Muscle of leg (tissue), 16 donors: ENCODE measurements at places on chromosomes 2 and 18.

DNA sequence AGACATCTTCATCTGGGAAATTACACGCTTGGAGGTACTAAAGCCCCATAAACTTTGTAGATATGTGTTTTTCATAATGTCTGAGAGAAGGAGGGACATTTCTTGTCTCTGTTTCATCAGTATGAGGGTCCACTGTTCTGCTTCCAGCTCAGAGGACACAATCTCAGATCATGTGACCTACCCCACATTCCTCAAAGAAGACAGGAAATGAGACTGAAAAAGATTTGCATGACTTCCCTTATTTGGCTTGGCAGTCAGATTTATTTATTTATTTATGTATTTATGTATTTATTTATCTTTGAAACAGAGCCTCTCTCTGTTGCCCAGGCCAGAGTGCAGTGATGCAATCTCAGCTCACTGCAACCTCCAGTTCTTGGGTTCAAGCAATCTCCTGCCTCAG lies 463.7 kb upstream of the RGPD4 start:
- DNase-seq, result no peak

GRCh38 chr2:156341452-156342253 lies 9.1 kb upstream of the NR4A2 start:
- DNase-seq, result peak; percentile 98

- DNase-seq, result peak; percentile 73
Observed at GRCh38 chr2:144357623-144358373, 162.1 kb downstream of the ZEB2 start.

DNA sequence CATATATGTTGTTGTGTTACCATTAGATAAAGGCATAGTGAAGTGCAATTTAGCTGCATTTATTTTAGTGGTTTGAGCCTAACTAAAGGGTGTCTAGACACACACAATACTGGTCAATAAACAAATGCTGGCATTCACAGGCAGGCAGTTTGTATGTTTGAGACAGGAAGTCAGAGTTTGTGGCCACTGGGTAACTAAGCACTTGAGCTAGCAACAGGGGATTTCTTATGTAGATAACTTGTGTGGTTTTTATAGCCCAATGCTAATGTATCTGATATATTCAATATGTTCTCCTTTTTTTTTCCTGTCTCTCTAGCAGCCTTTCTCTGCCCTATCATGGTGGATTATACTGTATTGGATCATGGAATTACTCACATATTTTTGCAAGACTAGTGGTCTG lies 38.1 kb downstream of the LRRTM4 start:
- DNase-seq, result no peak

DNA sequence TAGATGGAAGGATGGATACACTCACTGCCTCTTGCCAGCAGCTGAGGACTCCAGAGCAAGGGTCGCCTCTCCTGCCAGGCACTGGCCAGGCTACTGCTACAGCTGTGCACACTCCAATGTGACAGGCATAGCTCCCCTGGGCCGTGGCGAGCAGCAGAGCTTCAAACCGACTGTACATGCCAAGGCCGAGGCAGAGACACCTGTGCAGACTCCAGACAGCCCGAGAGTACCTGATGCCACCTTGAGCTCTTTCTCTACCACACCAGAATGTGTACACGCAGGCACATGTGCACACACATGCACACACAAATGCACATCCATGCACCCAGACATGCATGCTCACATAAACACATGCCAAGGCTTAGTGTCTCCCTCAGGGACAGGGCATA lies 508.3 kb upstream of the MYT1L start:
- no peak for DNase-seq

DNA sequence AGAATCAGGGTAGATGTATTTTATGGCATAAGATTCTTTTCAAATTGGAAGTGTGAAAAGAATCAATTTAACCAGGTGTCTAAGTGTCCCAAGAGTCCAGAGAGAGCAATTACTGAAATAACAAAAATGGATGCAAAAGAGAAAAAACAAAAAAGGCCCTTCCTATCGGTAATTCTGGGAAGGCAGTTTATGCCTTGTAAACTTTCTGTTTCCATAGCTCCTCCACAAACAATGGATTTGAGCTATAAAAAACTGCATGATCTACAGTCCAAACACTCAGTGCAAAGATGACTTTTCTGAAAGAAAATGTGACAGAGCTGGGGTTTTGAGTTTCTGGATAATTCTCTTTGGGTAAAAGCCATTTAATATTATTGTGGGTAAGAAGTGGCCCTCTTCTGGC lies 366.1 kb downstream of the EN1 start:
- peak; percentile 92 for DNase-seq

GRCh38 chr2:60461421-60462108 lies 91.9 kb downstream of the BCL11A start:
- no peak for DNase-seq

GRCh38 chr2:235627682-235628081 lies 133.8 kb downstream of the AGAP1 start:
- peak; percentile 55 for DNase-seq

GRCh38 chr2:28279371-28279770 lies 113.3 kb upstream of the FOSL2 start:
- no peak for DNase-seq

GRCh38 chr2:235485362-235485761 lies 8.5 kb upstream of the AGAP1 start:
- no peak for DNase-seq

DNA sequence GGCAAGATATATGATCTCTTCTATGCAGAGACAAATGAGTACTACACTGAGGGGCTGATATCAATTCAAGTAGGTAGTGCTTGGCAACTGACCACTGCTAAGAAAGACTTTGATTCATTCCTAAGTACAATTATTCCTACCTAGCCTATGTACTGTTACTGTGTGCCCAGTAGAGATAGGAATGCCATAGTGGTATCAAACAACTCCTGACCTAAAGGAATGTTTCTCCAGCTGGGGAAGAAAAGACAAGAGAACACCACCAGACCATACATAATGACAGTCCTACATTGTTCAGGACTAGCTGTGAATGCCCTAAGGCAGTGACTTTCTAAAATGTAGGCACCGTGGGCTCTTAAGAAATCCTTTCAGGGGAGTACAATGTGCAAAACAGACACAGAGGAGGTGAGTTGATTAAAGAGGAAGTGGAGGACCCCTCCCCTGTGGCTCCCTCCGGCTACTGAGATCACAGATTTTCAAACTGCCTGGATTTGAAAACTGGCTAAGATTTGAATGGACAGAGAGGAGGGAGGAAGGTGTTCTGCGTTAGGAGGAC lies 89.1 kb downstream of the ANTXR1 start:
- no peak for DNase-seq

- no peak for DNase-seq
Observed at GRCh38 chr2:102002228-102002627, 10.5 kb downstream of the IL1R2 start.

- peak; percentile 35 for DNase-seq
Observed at GRCh38 chr2:97707362-97708047, 5.9 kb upstream of the ZAP70 start.

- peak; percentile 50 for DNase-seq
Observed at GRCh38 chr2:232521959-232522622, 1.9 kb downstream of the PRSS56 start.

GRCh38 chr2:110771547-110772382 lies 39.4 kb downstream of the ACOXL start:
- no peak for DNase-seq

DNA sequence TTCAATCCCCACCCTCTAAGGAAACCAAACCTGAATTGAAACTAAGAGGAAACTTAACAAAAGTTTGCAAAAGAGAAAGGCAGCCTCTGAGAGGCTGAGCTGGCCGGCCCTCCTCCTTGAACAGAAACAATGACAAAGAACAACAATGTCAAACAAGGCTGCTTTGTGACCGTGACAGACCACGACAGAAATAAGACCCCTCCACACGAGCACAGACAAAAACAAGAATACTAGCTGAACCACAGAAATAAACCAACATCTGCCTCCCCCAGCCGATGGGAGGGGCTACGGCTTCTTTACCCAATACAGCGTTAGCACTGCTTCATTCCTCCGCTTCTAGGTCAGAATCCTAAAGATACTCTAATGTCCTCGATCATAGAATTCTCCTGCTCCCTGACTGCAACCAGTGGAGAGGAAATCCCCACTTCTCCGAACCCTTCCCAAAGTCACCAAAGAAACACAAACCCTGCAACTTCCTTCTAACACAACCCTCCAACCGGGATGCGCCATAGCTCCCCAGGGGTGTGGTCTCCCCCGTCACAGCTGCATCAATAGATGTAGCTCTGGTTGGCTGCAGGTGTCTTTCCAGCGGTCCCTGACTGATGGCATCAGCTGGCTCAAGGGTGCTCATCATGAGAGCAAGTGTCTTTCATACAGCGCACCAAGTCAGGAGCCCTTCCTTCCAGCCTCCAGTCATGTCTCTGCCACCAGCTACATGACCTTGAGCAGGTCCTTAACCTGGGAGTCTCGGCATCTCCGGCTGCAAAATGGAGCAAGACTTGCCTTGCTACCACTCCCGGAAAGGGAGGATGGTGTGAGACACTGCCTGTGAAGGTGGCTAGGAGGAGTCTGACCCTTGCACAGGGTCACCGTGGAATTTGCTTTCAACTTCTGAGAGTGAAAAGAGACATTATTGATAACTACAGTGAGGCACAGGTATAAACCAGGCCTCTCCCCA lies 198.6 kb downstream of the HAUS1 start:
- no peak for DNase-seq

GRCh38 chr2:220601674-220602073 lies 970.4 kb downstream of the EPHA4 start:
- DNase-seq, result no peak

DNA sequence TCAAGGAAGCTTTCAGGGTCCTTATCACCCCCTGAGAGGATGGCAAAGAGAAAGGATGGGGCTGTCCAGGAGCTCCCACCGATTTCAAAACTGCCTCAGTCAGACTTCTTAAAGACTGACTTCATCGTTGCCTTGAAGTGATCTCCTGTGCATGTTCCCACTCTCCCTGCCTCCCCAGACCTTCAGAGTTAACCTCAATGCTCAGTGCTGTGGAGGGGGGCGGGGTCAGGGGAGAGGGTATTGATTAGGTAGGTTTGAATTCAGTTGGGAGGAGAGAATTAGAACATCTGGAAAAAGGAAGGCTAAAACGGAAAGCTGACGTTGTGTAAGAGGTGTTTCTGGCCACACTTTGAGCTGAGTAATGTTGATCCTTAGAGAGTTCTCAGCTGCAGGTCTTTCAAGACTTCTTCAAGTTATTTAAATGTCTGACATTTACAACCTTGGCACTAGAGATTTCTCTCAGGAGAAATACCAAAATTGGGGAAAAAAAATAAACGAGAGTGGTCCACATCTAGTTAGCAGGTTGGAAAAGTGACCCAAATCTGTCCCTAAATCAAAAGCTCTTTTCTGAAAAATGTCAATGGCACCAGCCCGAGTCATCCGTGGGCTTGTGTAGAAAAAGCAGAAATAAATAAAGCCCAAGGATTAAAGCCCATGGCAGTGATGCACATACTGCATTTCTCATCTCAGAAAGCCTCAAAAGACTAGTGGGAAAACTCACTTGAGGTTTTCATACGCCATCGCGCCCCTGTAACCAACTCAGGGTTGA lies 134.7 kb upstream of the EPAS1 start:
- DNase-seq, result peak; percentile 76

GRCh38 chr2:83115155-83115554 lies 1343.9 kb downstream of the SUCLG1 start:
- no peak for DNase-seq

DNA sequence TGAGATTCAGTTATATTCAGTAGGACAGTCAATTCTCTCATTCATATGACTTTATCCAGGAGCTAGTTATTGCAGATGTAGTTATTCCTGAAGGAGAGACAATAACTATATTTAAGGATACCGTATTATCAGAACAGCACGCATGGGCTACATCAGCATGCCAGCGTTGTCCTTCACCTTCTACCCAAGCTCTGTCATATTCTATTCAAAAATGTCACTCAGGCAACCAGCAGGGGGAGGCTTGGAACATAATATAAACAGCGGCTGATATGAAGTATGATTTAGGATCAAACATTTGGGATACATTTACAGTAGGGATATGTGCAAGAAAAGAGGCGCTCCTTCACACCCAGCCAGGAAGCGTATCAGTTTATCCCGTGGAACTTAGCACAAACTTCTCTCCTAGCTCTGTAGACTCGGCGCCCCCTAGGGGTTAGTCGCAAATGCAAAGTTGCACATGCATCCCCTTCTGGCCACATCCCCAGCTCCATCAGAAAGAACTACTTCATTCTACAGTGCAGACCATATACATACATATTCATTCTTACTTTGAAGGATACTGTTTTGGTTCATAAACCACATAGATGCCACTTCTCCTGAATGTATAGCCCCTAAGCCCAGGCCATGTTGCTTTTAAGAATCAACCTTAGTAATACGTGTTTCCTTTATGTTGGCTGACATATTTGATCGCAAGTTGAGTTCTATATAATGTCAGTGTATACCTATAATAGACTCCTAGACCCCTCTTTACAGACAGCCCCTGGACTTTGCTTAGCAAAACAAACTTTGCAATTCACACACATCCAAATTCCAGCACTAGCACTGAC lies 759.4 kb downstream of the ADCYAP1 start:
- DNase-seq, result peak; percentile 30

DNA sequence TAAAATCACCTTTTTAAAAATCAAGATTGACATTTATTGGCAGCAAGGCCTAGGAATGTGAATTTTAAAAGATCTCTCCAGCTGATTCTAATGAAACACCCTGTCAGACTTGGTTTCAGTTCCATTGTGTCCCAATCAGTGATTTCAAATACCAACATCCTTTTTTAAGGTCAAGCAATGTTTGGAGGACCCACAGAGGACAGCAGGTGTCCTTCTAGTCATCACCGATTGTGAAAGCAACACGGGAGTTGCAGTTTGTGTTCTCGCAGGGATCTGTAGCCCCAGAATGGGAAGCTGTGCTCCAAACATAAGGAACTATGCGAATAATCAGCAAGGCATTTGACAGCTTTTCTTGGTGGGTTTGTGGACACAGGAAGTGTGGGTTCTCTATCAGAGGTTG lies 4.5 kb upstream of the KIDINS220 start:
- DNase-seq, result no peak

GRCh38 chr2:151363709-151364108 lies 6.3 kb downstream of the TNFAIP6 start:
- DNase-seq, result peak; percentile 87

- DNase-seq, result peak; percentile 54
Observed at GRCh38 chr2:42794271-42795046, 2.1 kb upstream of the HAAO start.

- DNase-seq, result peak; percentile 73
Observed at GRCh38 chr2:127128445-127128904, 21.5 kb upstream of the BIN1 start.

GRCh38 chr18:62569081-62569655 lies 46.3 kb downstream of the ZCCHC2 start:
- DNase-seq, result no peak

- no peak for DNase-seq
Observed at GRCh38 chr2:45040786-45041185, 31.5 kb upstream of the SIX2 start.

- no peak for DNase-seq
Observed at GRCh38 chr18:67281746-67282145, 234.8 kb downstream of the DSEL start.
